MM.1S (cell line): ENCODE measurements at places on chromosomes 13 and 19.
A peak's percentile ranks its signal among the peaks of the same experiment; 100 is the strongest.

DNA sequence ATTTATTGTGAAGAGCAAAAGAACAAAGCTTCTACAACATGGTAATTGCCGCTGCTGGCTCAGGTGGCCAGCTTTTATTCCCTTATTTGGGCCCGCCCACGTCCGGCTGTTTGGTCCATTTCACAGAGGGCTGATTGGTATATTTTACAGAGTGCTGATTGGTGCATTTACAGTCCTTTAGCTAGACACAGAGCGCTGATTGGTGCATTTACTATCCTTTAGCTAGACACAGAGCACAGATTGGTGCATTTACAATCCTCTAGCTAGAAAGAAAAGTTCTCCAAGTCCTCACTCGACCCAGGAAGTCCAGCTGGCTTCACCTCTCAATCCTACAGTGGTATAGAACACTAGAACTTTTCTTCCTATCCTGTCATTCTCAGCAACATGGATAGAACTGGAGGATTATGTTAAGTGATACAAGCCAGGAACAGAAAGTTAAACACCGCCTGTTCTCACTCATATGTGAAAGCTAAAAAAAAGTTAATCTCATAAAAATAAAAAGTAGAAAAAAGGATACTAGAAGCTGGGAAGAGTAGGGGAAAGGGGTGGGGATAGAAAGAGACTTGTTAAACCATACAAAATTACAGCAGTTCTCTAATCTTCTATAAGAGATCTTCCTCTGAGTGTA, 33.6 kb upstream of the FARP1 start:
- DNase-seq, result no peak

DNA sequence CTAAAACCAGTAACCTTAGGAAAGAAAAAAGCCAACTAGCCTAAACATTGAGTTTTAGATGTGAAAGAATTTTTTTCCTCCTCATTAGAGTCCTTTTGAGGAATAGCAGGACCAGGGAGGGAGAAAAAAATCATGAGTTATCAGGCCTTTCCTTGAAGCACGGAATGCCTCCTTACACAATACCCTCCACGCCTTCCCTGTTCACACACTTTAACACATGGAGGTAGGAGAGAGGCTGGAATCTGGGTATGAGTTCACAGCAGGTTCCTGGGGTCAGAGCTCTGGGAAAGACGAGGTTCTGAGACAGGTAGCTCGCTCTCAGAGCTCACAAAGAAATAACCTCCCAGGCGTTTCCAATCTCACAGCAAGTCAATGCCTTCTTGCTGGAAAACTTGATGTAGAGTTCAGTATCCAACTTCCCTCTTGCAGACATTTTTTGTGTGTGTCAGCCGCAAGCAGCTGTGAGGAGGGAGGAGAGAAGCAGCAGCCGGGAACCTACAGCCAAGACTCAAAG, 716 bp downstream of the ZNF573 start:
- DNase-seq, result no peak

GRCh38 chr19:10612499-10613119, 12.7 kb upstream of the SLC44A2 start:
- no peak for DNase-seq

- peak; percentile 72 for DNase-seq
These were observed 37.4 kb downstream of the SCGB2B2 start for GRCh38 chr19:34639491-34640085.

DNA sequence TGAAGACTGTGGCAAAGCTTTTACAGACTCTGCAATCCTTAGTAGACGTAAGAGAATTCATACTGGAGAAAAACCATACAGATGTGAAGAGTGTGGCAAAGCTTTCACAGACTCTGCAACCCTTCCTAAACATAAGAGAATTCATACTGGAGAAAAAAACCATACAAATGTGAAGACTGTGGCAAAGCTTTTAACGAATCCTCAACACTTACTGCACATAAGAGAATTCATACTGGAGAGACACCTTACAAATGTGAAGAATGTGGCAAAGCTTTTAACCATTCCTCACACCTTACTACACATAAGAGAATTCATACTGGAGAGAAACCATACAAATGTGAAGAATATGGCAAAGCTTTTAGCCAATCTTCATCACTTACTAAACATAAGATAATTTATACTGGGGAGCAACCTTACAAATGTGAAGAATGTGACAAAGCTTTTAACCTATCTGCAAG, 50.1 kb upstream of the ZNF98 start:
- DNase-seq, result no peak

DNA sequence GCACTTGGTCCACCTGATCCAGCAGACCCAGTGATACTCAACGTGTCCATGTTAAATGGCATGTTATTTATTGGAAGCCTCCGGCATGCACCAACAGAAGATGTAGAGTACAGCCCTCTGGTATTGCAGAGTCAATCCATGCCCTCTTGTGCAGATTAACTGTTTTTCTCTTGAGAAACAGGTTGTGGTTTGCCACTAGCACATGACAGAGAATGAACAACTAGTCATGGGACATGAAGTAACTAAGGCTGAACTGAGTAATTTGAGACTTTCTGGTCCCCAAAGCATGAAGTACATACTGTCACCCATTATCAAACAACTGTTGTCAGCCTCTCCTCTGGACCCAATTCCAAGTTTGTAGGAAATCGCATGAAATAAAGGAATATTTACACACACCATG, 3.2 kb downstream of the ZNF562 start:
- DNase-seq, result no peak

DNA sequence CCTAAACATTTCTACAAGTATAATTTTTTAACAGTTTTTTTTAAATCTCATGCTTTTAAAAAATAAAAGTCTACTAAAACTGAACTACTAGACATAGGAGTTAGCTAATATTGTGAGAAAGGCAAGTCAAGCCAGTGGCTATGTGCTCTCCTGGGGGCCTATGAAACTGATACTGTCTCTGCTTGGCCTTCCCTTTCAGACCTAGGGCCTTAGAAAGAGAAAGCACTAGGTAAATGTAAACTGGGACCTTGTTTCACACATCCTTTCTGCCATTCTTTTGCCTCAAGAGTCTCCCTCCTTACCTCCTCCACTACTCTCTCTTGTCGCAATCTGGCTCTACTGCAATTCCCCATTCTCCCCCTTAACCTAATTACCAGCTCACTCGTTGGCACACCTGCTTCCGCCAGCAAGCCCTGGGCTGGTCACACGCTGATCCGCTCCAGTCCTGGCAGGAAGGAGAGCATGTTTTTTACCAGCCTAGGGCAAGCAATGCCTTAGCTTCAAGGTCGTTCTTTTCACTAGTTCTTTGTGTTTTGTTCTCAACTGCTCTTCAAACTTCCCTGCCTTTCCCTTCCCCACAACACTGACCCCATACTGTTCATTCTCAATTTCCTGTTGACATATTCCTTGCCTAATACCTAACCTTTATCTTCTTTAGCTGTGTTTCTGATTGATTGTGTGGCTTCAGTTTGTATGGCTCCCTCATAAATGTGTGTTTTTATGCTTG, 23.1 kb downstream of the TBC1D4 start:
- DNase-seq, result peak; percentile 74

- peak; percentile 6 for DNase-seq
These were observed 232.0 kb downstream of the B3GLCT start for GRCh38 chr13:31431722-31432137.

DNA sequence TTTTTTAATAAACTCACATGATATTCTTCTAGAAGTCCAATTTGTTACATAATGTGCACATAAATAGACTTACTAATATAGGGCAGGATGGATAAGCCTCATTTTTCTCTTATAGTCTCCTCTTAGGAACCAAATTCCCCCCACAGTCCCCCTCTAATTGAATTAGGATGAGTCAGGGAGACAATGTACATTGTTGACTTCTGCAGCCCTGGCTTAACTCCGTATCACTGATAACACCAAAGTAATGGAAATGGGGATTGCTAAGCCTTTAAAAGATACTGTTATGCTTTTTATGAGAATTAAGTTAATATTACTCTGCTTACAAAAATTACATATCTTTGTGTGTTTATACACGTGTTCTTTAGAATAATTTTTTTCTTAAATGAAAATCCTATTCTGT, 5.1 kb upstream of the PCDH9 start:
- no peak for DNase-seq

GRCh38 chr13:65342541-65343337, 1887.4 kb downstream of the PCDH9 start:
- no peak for DNase-seq

GRCh38 chr13:76175961-76176725, 540.0 kb downstream of the LMO7 start:
- no peak for DNase-seq
